ENCODE measurements at places on chromosomes 11 and 22.

DNA sequence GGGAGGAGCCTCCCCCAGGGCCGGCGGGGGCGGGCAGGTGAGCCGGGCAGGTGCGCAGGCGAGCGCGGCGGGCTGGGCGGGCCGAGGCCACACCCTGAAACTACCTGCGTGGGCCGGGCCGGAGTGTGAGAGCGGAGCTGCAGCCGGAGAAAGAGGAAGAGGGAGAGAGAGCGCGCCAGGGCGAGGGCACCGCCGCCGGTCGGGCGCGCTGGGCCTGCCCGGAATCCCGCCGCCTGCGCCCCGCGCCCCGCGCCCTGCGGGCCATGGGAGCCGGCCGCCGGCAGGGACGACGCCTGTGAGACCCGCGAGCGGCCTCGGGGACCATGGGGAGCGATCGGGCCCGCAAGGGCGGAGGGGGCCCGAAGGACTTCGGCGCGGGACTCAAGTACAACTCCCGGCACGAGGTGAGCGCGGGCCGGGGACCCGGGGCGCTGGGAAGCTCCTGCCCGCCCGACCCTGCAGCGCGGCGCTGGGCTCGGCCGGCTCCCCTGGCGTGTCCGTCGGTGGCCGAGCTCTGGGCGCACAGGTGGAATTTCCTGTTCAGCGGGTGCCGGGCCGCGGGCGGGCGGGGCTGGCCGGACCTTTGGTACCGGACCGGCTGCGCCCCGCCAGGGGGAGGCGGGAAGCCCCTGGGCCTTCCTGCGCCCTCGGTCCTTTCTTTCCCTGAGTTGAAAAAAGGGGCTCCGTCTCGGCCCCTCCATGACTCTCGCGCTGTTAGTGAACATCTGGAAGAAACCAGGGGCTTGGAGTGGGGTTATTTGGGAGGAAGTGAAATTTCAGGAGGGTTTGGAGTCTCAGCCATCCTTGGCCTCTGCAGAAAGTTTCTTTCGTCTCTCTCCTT lies at the start of gene ST14:
Gene ST14 (plus strand): TSS at position 126 of the 841 bp plus-strand sequence. CDS start 198 bp downstream, at position 324.
- DNase-seq: no peak

GRCh38 chr11:72239849-72240460 lies 4.0 kb downstream of the PHOX2A start:
- DNase-seq: no peak

DNA sequence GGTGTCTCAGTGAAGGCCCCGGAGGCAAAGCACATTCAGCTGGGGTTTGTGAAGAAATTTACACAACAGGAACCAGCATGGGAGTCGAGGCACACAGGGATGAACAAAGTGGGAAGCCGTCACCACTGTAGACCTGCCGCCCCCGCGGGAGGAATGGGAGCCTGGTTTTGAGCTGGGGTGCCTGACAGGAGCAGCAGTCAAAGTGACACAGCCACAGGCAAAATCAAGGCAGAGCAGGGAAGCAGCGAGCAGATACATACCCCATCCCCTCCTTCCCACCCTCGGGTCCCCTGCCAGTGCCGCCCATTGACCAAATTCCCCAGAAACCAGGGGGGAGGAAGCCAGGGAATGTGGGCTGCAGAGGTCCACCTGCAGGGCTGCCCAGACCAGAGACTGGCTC lies 20.8 kb downstream of the P2RX3 start:
- DNase-seq: no peak

DNA sequence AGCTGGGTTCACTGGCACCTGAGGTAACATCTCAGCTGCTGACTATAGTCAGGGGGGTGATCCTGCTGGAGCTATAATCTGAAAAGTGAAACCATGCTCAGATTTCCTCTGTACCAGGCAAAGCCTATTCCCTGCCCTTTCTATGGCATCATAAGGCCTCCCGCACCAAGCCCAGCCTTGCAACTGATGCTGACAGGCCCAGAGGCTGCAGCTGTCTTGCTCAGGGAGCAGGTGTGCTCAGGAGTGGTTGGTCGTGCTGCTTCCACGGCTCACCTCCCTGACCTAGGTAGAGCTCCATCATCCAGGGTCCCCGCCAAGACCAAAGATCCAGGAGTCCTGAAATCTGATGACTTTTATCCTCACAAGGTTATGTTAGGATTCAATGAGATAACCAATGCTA lies 121.7 kb downstream of the FEZ1 start:
- DNase-seq: no peak

DNA sequence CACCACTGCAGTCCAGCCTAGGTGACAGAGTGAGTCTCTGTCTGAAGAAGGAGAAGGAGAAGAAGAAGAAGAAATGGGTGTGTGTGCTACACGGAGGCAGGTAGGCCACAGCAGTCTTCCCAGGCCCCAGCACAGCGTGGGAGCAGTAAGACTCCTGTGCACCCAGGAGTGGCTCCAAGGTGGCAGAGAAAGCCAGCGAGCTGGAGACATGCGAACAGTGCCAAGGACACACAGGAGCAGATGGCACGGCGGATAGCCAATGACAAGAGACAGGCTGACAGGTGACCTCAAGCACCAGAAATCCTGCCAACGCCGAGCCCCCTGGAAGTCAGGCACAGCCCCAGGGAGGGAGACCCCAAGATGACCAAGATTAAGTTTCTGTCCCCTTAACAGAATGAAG lies 9.0 kb upstream of the SCGB1A1 start:
- no peak for DNase-seq

- no peak for DNase-seq
Observed at GRCh38 chr22:42489000-42489399, 30.6 kb downstream of the RRP7A start.

- DNase-seq: no peak
Observed at GRCh38 chr11:73381589-73381988, 5.4 kb downstream of the RELT start.

DNA sequence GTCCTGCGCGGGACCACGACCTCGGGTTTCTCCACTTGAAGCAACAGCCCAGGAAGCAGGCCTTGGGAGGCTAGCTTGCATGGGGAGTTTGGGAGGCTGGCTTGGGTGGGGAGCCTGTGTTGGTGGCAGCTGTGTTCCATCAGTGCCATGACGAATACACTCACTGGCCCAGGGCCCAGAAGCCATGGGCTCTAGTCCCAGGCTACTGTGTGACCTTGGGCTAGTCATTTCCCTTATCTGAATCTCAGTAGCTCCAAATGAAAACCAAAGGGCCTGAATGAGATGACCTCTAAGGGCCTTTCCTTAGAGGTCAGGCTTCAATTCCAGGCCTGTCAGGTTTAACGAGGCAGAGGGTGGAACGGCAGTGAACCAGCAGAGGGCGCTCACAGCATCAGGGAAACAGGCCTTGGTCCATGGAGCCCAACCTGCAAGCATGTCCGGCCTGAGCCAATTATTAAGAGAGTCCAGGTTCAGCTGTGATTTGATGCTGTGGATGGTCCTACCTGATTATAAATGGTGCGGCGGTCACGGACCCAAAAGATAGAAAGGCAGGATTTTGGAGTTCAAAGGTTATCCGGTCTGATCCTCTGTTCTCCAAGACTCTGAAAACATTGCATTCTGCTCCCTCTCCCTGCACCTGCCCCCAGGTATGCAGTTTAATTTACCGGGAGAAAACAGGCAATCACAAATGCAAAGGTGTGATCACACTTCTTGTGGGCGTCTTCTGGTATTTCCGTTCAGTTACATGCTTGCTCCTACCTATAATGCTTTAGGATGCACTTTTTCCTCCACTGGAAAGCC lies 15.9 kb downstream of the PTPN5 start:
- no peak for DNase-seq

- no peak for DNase-seq
Observed at GRCh38 chr11:75151346-75152047, 590 bp downstream of the SLCO2B1 start.

GRCh38 chr11:117371453-117371852 lies 43.8 kb downstream of the CEP164 start:
- no peak for DNase-seq

DNA sequence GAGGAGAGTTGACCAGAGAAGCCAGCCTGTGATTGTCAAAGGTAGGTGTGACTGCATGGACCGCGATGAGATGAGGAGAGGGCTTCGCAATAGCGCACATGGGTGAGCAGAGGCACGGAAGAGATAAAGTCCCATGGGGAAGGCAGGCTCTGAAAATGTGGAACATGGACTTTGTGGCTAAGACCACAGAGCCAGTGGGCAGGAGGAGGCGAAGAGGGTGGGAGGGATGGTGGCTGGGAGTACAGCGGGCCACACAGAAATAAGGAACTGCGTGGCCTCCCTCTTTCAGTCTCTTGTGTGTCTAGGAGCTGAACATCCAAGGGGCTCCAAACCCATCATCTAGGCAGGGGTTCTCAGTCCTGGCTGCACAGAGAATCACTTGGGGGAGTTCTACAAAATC lies 98.6 kb downstream of the TENM4 start:
- no peak for DNase-seq

DNA sequence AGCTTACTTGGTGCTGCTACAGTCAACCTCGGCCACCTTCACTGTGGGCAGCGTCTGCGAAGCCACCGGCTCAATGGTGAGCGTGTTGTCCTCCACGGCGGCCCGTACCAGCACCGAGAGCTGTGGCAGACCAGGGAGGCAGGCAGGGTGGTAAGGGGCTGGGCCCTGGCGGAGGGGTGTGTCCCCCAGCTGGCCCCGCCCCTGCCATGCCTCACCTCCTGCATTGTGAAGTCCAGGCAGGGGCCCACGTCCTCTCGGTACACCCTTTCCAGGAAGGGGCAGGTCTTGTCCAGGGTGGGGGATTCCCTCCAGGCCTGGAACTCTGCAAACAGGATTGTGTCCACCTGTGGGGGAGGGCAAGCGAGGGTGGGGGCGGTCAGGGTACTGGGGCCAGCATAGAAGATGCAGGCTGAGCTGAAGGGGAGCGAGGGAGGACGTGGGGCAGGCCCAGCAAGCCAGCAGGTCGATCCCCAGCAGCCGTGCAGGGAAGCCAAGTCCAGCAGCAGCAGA lies 12.8 kb downstream of the RAB3IL1 start:
- DNase-seq: no peak

DNA sequence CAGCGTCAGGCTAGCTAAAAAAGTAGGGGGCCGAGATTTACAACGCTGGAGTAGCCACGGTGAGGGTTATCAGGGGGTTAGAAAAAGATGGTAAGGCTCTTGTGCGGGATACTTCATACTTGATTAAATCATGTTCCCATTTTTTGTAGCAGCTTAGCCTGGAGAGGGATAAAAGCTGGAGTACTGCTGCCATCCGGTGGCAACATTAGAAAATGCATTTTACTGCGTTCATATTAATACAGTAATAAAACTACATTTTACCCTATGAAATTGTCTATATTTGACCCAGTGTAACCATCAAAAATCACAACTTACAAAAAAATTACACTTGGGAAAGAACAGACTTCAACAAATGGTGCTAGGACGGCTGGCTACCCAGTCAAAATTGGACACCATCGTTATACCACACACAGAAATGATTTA lies 17.3 kb downstream of the RPUSD4 start:
- DNase-seq: no peak

DNA sequence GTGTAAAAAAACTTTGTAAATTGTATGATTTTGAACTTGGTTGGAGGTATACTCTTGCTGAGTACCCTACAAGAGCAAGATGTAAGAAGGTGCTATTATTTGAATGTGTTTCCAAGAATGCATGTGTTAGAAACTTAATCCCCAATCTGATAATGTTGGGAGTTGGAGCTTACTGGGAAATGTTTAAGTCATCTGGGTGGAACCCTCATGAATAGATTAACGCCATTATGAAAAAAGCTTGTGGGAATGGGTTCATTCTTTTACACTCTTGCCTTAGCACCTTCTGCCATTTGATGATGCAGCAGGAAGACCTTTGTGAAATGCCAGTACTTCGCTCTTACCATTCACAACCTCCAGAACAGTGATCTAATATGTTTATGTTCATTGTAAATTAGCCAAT lies 498.3 kb downstream of the TMEM135 start:
- no peak for DNase-seq

DNA sequence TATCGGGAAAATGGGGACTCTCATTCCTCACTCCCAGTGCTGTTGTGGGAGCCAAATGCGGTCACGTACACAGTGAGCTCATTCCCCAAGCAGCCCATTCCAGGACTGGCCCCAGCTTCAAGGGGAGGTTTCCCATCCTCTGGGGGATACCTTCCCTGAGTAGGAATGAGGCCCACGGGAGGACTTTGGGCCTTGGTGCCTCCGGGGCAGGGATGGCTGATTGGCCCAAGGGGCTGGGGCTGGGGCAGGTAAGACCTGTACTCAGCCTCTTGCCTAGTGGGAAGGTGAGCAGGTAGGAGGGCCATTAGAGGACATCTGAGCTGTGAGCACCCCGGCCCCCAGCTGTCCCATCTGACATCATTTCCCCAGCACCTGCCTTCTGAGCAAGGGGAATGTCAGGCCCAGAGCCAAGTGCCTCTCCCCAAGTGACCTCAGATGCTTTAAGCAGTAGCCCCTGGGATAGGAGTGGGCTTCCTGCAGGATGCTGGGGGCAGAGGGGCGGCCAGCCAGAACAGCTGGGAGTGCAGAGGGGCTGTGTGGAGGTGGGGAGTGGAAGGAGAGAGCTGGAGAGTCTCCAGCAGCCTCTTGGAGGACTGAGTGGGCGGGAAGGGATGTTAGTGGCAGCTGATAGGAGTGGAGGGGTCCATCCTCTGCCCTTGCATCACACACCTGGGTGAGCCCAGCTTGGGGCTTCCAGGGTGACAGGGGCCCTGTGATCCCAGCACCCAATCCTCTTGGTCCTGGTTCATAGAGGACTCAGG lies 58.4 kb downstream of the CD82 start:
- no peak for DNase-seq

DNA sequence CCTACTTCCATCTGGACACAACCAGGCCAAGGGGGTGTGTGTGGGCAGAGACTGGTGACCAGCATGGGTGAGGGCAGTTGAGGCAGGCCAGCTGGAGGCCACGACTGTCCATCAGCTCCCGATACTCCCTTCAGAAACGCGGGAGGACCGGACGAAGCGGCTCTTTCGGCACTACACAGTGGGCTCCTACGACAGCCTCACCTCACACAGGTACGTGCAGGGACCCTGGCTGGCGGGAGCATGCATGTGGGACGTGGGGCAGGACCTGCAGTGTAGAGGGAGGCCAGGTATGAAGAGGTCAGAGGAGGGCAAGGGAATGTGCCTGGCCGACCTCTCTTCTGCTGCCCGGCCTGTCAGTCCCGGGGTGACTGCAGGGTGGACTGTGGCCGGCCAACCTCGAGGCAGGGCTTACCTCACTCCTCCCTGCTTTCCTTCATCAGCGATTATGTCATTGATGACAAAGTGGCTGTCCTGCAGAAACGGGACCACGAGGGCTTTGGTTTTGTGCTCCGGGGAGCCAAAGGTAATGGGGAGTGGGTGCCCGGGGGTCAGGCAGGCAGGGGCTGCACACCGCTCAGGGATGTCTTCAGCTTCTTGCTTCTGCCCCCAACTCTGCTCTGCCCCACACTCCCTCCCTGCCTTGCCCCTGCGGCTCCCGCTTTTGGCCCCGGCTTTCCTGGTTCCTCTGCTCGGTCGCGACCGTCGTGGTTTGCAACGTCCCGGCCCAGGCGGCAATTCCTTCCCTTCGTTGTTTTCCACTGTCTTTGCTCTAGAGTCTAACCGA lies 31.3 kb downstream of the SHANK3 start:
- no peak for DNase-seq

GRCh38 chr11:56819916-56820315 lies 71.4 kb upstream of the OR9G4 start:
- DNase-seq: no peak

DNA sequence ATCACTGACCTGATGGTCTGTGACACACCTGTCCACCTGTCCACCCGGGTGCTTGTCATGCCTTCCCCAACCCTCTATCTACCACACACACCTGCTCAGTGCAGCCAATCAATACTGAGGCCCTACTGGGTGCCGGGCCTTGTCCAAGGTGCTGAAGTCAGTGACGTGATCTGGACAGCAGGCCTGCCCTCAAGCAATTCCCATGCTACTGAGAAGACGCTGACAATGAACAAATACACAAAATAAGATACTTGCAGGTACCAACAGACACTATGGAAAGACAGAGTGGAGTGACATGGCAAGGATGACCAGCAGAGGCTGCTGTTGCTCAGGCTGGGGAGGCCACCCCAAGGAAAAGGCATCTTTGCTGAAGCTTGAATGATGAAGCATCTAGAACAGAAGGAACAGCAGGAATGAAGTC lies 21.2 kb downstream of the PLAAT3 start:
- DNase-seq: no peak

Measured in GM04504 (cell line).